Daoy (cell line): ENCODE measurements at places on chromosomes 5 and 9.
A peak's percentile ranks its signal among the peaks of the same experiment; 100 is the strongest.

- peak; percentile 29 for DNase-seq
Observed at GRCh38 chr5:78008356-78008967, 232.3 kb upstream of the TBCA start.

GRCh38 chr5:135329913-135330797 is 68.9 kb downstream of the MACROH2A1 start:
- DNase-seq, result no peak

DNA sequence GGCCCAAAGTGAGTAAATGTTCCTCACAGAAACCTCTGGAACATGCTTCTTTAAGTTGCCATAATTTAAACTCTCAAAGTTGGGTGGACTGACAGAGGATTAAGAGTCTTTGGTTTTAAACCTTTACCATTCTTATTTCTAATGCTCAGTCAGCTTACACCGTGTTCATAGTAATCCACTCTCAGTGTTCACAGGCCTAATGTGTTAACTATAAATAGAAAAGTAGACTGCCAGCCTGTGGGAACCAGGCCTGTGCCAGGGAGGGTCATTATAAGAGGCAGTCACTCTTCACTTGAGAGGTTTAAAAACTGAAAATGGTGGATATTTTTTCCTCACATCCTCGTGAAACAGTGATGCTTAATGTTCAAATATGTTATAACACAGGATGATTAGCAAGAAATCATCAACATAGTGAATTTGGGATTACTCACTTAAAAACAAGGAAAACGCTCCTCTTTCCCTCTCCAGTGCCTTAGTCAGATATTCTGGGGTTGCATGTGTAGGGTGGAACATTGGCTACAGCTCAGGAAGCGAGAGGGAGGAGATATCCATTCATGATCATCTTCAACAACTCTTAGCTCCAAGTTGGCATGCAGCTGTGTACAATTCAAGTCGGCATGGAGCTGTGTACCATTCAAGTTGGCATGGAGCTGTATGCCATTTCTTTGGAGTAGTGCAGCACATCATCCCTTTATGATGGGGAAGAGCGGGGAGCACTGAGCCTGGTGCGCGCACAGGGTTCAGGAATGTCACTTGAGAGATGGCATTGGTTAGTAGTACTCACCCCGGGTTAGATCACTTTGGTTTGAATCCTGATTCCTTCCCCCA is 65.8 kb downstream of the KIAA1958 start:
- no peak for DNase-seq

- peak; percentile 32 for DNase-seq
Observed at GRCh38 chr5:31935496-31936369, 238.4 kb downstream of the GOLPH3 start.

DNA sequence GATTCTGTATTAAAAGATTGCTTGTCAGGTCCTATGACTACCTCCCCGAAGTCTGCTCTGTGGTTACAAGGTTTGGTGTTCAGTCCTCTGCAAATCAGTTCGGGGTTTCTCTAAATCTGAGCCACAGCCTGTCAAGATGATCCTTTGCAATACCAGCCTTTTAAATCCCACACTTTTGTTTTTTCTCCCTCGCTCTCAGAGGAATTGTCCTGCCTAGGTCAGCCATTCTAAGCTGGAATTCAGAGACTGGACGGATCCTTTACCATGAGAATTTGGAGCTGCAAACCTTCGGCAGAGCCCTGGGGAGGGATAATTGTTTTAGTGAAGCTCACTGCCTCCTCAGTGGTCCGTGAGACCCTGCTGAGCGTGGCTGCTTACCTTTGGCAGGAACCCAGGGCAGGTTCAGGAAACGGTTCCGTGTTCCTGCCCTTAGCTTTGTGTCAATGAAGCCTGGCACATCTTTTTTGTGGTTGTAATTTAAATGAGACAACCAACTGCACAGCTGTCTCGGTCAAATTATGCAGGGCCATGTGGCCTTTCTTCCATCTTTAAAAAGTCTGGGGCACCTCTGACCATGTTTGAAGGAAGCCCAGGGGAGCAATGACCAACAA is 47.2 kb downstream of the EBF1 start:
- DNase-seq, result no peak

GRCh38 chr5:179267071-179267670 is 78.1 kb downstream of the ADAMTS2 start:
- no peak for DNase-seq

- no peak for DNase-seq
Observed at GRCh38 chr9:93320591-93321219, 130.8 kb upstream of the FAM120A start.

DNA sequence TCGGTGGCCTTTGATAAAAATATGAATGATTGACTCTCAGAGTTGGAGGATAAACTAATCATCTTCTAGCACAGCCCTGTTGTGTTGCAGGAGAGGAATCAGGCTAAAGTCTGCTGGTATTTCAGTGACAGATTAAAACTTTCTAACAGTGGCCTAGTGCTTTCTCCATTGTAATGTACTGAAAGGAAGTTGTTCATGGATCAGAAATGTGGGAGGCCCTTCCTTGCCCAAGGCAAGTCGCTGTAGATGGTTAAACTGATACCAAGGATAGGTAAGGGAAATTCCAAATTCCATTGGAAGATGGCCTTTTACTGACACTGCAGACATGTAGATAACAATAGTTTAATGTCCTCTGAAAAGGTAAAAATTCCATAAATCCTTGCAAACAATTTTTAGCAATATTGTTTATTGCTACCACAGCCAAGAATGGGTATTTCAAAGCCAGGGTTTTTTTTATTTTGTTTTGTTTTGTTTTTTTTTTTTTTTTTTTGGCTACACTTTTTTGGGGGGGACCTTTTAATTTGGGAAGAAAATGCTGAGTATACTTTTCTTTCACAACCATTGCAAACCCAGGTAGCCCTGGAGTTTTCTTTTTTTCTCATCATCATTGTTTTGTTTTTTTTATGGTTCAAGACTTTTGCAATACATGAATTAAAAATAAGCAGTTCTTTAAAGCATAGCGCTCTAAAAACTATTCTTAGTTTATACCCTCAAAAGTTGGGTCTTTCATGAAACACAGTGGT is 35.5 kb downstream of the WDR36 start:
- no peak for DNase-seq

- peak; percentile 91 for DNase-seq
Observed at GRCh38 chr9:2494562-2494961, 127.0 kb upstream of the VLDLR start.

GRCh38 chr5:31888564-31888963 is 249.6 kb downstream of the PDZD2 start:
- DNase-seq, result no peak

DNA sequence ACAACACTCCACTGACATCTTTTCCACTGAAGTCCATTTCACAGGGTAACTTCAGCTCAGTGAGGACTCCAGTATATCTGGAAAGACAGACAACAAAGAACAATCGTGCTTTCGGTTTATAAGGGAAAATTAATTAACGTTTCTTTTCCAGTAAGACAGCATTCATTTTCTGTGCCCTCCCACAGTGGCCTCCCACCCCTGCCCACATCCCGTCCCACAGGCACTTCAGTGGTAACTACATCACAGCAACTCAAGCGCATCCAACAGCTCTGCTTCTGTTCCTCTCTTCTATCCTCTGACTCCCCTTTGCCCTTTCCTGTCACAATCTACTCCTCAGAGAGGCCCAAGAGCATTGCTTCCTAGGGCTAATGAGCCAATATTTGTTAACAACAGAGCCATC is 40.3 kb downstream of the GLDC start:
- peak; percentile 29 for DNase-seq

DNA sequence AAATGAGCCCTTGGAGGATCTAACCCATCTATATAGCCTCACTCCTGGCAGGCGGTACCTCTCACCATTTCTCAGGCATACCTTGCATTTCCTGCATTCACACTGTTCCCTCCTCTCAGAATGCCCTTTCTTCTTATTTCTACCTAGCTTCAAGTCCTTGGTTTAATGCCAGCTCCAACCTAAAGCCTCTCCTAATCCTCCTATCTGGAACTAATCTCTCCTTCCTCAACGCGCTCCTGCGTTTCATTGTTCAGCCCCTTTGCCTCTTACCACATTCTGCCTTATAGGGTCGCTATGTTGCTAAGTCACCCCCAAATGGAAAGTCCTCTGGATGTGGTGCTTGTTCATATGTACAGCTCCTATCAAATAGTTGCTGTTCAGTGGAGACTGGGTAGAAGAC is 288.5 kb upstream of the TUT7 start:
- no peak for DNase-seq

GRCh38 chr5:2326601-2327000 is 424.9 kb downstream of the IRX2 start:
- DNase-seq, result peak; percentile 35

GRCh38 chr5:180470966-180471582 is 23.1 kb upstream of the CNOT6 start:
- peak; percentile 78 for DNase-seq

DNA sequence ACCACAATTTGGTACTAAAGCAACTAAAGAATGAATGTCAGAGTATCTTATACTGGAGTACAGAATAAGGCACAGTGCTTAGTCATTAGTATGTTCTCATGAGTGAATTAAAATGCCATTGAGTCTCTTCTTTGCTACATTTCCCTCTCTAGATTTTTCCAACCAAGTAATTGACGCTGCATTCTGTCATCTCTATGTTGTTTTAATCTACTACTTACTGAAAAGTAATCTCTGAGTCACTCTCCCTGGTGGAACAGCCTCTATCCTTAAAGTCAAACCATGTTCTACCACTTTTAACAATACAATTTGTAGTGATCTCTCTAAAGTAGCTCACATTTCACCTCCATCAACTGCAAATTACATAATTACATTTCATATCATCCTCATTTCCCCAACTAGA is 495.1 kb downstream of the CDH18 start:
- no peak for DNase-seq

DNA sequence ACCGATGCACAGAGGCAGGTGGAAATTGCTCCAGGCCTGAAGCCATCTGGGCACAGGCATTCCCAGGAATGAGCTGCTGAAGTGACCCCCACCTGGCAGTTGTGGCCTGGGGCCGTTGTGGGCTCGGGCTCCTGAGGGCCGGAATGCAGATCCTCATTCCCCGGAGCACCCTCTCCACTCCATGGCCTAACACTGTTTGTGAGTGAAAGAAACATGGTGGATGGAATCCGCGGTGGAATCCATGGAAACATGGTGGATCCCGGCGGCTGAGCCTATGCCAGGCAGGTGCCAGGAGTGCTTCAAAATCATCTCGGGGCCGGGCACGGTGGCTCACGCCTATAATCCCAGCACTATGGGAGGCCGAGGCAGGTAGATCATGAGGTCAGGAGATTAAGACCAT is 3.6 kb upstream of the SARDH start:
- no peak for DNase-seq

DNA sequence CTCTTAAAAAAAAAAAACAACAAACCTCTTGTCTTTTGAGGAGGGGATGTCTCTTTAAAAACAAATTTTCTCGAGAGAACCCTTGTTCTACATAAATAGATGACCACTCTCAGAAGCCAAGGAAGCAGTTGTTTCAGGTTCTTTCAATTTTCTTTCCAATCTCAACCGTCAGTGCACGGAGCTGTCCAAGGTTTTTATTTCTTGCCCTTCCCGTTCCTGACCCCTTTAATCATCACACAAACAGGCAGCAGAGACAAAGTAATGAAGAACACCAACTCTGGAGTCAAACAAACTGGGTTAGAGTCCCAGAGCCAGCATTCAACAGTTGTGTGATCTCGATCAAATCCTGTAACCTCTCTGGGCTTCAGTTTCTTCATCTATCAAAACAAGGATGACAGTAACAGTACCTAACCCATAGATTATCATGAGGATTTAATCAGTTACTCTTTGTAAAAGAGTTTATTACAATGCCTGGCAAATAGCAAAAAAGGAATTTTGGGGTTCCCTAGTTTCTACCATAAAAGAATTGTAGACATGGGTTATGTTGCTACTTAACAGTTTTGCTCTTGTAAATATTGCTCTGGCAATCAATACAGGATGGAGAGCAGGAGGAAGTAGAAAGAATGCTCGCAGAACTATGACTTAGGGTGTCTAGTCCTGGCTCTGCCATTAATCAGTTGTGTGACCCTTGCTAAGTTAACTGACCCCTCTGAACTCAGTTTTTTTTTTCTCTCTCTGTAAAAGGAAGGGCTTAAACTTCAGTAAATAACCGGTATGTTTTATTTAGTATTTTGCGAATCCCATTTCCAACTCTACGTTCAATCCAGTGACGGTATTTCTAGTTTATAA is 1.0 kb upstream of the NIM1K start:
- DNase-seq, result no peak

GRCh38 chr5:122192497-122193496 is 63.5 kb downstream of the ZNF474 start:
- peak; percentile 73 for DNase-seq

DNA sequence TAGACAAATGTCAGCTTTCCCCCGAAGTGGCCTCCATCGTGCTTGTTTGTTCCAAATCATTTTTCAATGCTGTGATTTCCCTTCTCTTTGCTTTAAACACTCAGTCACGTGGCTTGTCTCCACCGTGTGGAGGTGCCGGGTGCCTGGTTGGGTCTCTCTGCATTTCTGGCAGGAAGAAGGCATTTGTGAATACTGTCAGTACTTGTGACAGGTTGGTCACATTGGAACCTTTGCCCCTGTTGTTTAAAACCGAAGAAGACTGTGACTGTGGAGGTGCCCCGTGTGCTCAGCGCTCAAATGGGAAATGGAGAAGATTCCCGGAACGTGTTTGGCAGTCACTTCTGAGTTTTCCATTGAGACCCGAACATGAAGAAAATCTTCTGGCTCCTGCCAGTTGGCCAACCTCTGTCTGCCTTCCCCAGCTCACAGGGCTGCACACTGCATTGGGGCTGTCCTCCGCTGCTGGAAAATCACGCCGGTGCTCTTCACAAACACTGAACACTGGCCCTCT is 74.6 kb downstream of the LMNB1 start:
- DNase-seq, result no peak

- DNase-seq, result no peak
Observed at GRCh38 chr9:86644675-86645034, 290.4 kb upstream of the TUT7 start.

GRCh38 chr5:147339313-147339712 is 104.5 kb downstream of the STK32A start:
- DNase-seq, result no peak

DNA sequence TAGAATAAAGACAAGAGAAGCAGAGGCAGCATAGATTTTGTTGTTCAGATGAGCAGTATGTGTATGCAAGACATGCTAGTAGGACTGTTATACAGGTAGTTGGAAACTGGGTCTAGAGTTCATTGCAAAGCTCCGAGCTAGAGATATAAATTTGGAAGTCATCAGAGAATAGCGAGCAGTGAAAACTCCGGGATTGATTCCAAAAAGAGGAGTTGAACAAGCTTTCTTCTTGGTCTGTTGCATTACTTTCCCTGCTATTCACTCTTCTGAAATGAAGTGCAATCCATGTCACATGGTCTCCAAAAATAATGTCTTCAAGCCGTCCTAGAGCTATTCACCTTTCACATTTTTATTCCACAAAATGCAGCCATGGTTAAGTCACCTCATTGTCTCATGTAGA is 67.9 kb upstream of the ZNF462 start:
- no peak for DNase-seq
